ENCODE measurements at places on chromosomes 5 and 9.

GRCh38 chr9:124327491-124327890, 69.7 kb downstream of the NEK6 start:
- no peak for DNase-seq

DNA sequence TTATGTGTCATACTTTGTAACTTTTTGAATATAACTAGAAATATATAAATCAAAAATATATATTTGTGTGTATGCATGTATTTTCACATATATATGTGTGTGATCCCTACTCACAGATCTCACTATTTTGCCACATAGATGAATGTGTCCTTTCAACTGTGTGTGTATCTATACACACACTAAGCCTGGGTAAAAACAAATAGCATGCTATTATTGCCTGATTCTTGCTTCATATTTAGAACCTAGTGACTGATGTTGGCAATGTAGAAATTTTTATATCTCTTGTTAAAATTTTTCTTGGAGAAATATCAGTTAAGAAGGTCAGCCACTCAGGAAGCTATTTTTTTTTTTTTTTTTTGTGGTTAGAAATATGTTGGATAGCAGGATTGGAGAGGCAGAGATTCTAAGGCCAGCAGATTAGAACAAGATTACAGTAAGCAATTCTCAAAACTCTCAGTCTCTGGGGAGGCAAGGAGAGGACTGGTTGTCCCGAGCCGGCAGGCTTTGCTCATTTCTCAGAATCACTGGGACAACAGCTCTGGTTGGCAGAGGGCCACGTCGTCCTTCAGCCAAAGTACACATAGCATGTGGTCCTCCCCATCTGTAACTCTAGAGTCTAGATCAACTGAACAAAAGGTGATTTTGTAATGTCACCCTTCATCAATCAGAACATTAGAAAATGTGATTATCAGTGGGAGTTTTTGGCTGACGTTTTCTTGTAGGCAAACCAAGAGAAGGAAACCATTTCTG, 19.7 kb downstream of the C6 start:
- no peak for DNase-seq

GRCh38 chr5:143791848-143792731, 19.9 kb upstream of the HMHB1 start:
- no peak for DNase-seq

- DNase-seq: no peak
Measured at GRCh38 chr5:165565911-165566310, 2060.5 kb downstream of the MAT2B start.

- no peak for DNase-seq
Measured at GRCh38 chr5:42600441-42600840, 156.2 kb upstream of the CCDC152 start.
